Tibial nerve (tissue), 4 donors: ENCODE measurements at places on chromosomes 11 and 22.

- DNase-seq: no peak
Measured at GRCh38 chr11:90737444-90738050, 514.7 kb upstream of the CHORDC1 start.

- peak; percentile 90 for DNase-seq
Measured at GRCh38 chr22:45163451-45164269, at the start of gene NUP50. Gene NUP50 (plus strand): TSS chr22:45163925. CDS start chr22:45168178, 4,253 bp downstream.

GRCh38 chr22:22150457-22150856, 94.1 kb upstream of the VPREB1 start:
- DNase-seq: no peak

GRCh38 chr11:120566176-120566575, 54.6 kb downstream of the GRIK4 start:
- no peak for DNase-seq
